Naive thymus-derived CD4-positive, alpha-beta T cell (primary cell): ENCODE measurements at places on chromosomes 7 and 10. TPM values are rescaled to one million over a fixed set of nuclear protein-coding genes. Genes with fewer than 3 reads are reported as not detected.

DNA sequence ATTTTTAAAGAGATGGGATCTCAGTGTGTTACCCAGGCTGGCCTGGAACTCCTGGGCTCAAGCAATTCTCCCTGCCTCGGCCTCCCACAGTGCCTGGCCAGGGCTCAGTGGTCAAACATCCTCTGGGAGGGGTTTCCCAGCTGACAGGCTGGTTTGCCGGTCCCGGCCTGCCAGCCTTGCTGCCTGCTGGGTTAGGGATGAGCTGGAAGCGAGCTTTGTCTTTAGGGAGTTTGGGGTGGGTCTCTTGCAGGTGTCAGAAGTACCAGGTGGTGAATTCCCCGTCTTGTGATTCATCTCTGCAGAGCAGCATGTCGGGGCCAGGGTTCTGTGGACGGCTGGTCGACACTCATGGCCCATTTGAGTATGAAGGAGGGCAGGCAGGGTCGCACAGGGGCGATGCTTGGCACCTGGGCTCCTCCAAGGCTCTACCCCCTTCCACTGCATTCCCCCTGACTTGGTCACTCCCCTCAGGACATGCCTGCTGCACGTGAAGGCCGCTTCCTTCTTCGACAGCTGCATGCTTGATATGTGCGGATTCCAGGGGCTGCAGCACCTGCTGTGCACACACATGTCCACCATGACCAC, 30.3 kb downstream of the ZAN start:
- no peak overlapping the region for H3K27ac ChIP-seq
- DNase-seq: no peak
- H3K4me3 ChIP-seq: no peak overlapping the region
- no peaks in the 10 kb centered on the region for H3K4me1 ChIP-seq

DNA sequence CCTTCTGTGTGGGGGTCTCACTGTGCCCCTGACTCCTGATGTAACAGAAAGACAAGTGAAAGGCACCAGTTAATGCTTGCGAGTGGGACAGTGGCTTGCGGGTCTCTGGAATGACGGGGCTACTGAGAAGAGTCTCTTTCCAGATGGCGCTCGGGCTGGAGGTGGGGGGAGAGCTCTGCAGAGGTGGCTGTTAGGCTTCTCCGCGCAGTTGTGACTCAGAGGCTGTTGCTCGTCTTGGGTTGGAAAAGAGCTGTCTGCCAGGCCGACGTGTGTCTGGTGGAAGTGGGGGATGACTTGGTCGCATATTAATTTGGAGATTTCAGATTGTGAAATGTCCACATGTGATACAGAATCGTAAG, 27.9 kb upstream of the SH2B2 start:
- no peaks in the 10 kb centered on the region for H3K4me1 ChIP-seq
- H3K27me3 ChIP-seq: no peaks in the 10 kb centered on the region
- H3K4me3 ChIP-seq: no peak overlapping the region
- no peak for DNase-seq
- H3K27ac ChIP-seq: no peak overlapping the region

DNA sequence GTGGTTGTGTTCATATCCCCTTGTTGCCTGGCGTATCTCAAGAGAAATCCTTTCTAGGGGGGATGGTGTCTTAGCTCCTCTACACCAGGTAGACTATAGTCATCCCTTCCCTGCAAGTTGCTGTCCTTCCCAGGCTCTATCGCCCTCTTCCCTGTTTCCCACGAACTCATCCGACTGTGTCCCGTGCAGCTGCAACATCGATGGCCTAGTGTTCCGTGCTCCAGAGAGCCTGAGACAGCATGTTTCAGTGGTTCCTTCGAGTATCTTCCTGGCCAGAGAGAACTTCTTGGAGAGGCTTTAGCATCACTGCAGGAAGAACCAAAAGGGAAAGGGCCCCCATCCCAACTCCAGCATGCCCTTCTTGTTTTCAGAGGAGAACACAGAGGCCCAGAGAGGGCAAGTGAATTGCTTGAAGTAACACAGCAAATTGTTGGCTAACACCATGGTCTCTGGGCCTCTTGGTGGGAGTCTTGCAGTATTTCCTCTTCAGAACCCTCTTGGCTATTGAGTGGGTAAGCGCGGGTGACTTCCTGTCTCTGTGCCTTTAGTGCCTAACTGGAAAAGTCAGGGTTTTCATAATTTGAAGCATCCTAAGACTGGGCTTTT, 162.9 kb downstream of the RGS10 start:
- no peaks in the 10 kb centered on the region for H3K27me3 ChIP-seq
- H3K4me1 ChIP-seq: peaks cover 19% of the 10 kb centered on the region
- no peak overlapping the region for H3K27ac ChIP-seq
- no peak overlapping the region for H3K4me3 ChIP-seq
- no peak for DNase-seq

- H3K36me3 ChIP-seq: no peaks in the 10 kb centered on the region
- peaks cover 6% of the 10 kb centered on the region for H3K4me1 ChIP-seq
- peak overlapping the region; percentile 58 for H3K27ac ChIP-seq
- DNase-seq: peak; percentile 25
These were observed 876 bp downstream of the GNAI1 start for GRCh38 chr7:80135309-80136104.

- H3K27ac ChIP-seq: no peak overlapping the region
- no peak overlapping the region for H3K4me3 ChIP-seq
- no peaks in the 10 kb centered on the region for H3K36me3 ChIP-seq
- H3K4me1 ChIP-seq: no peaks in the 10 kb centered on the region
These were observed 4.3 kb upstream of the PTPRN2 start for GRCh38 chr7:158591944-158592343.

DNA sequence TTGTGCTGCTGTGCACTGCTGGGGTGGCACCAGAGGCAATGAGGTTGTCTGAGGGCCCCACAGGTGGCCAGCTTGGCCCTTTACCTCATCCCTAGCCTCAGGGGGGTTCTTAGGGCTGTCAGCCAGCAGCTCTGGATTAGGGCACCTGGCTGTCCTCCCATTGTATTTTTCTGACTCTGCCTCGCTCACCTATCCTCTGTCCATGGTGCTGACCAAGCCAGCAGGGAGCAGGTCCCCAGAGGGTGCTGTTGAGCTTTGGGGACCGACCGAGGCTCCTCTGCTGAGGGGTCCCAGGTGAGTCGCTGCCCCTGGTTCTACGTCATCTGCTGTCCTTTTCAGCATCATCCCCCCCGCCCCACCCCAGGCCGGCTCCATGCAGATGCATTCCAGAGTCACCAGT, 32.1 kb upstream of the ZNF735 start:
- no peak for DNase-seq
- H3K27ac ChIP-seq: no peak overlapping the region
- no peaks in the 10 kb centered on the region for H3K4me1 ChIP-seq
- H3K4me3 ChIP-seq: no peak overlapping the region

DNA sequence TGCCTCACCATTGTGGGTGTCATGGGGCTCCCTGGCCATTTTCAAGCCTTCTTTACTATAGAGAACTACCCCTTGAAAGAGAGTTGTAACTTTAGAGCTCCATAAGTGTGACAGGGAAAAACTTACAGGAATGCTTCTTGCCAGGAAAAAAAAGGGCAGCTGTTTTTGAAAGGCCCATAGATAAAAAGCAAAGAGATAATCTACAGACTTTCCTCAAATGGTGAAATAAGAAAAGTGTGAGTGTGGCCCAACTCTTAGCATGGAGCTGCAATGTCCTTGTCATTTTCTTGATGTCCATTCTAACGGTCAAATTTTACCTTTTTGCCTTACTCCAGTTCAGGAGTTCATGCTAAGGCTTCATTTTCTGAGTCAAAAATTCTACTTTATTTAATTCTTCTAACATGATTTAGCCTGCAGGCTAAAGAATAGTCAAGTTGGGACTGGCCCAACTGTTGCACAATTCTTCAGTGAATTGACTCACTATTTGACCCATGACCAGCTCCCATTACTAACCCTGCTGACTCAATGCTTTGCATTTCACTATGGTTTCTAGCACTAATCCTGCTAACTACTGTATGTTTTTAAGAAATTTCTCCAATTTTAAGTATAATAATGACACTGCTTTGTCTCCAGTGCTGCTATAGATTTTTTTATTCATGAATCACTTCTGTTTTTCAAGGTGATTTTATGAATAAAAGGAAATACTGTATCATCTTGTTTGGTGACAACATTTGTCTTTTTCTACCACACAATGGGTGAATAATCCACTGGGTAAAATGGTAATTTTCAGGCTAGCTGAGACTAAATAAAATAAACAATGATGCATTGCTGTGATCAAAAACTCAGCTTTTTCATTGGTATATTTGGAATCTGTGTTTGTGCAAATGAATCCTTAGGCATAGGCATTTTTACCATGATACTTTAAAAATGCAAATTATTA, 41.4 kb upstream of the SGCE start:
- no peak overlapping the region for H3K4me3 ChIP-seq
- H3K27ac ChIP-seq: no peak overlapping the region
- H3K4me1 ChIP-seq: no peaks in the 10 kb centered on the region
- DNase-seq: no peak
- H3K36me3 ChIP-seq: no peaks in the 10 kb centered on the region

DNA sequence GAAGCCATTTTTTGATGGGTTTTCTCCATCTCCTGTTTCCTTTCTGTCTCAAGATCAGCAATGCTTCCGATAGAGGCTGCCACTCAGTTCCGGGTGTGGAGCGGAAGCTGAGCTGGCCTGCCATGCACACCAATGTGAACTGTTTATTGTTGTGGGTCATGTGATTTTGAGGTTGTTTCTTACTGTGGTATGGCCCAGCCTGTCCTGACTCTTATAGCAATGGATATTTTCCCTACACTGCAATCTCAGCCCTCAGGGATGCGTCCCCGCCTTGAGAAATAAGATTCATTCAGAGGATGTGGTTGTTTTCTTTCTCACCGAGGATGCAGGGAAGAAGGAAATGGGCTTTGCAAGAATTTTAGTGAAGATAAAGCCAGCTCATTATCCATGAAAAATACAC, 134.7 kb downstream of the PFKFB3 start:
- H3K4me1 ChIP-seq: no peaks in the 10 kb centered on the region
- H3K27me3 ChIP-seq: no peaks in the 10 kb centered on the region
- no peaks in the 10 kb centered on the region for H3K36me3 ChIP-seq
- no peak for DNase-seq
- no peak overlapping the region for H3K4me3 ChIP-seq

GRCh38 chr10:24444337-24444736, 235.4 kb downstream of the KIAA1217 start:
- no peaks in the 10 kb centered on the region for H3K4me1 ChIP-seq
- no peaks in the 10 kb centered on the region for H3K27me3 ChIP-seq
- no peak overlapping the region for H3K27ac ChIP-seq
- no peak for DNase-seq

GRCh38 chr7:16993543-16993942, 111.8 kb upstream of the AGR3 start:
- DNase-seq: no peak
- H3K27me3 ChIP-seq: no peaks in the 10 kb centered on the region
- H3K4me3 ChIP-seq: no peak overlapping the region

GRCh38 chr7:114531326-114531725, 116.7 kb downstream of the FOXP2 start:
- no peak for DNase-seq
- H3K27ac ChIP-seq: no peak overlapping the region
- H3K4me1 ChIP-seq: no peaks in the 10 kb centered on the region
- H3K4me3 ChIP-seq: no peak overlapping the region
- H3K36me3 ChIP-seq: no peaks in the 10 kb centered on the region

DNA sequence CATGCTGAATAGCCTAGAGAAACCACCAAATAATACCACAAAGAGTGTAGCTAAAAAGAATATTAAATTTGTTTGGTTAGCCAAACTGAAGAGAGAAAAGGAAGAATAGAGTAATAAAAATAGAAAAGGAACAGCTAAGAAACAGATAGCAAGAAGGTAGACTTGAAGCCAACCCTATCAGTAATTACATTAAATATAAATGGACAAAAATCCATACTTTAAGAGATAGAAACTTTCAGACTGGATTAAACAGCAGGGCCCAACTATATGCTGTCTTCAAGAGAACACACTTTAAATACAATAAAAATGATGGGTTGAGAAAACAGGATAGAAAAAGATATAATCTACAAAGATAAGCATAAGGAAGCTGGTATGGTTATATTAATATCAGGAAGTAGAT, 31.2 kb downstream of the IL2RA start:
- DNase-seq: no peak
- H3K36me3 ChIP-seq: no peaks in the 10 kb centered on the region
- H3K4me3 ChIP-seq: no peak overlapping the region

- no peaks in the 10 kb centered on the region for H3K4me1 ChIP-seq
- DNase-seq: no peak
- no peak overlapping the region for H3K27ac ChIP-seq
- H3K27me3 ChIP-seq: no peaks in the 10 kb centered on the region
- no peak overlapping the region for H3K4me3 ChIP-seq
These were observed 109.9 kb downstream of the AHR start for GRCh38 chr7:17408245-17408903.

GRCh38 chr10:99756159-99756558, 24.1 kb downstream of the CUTC start:
- H3K27me3 ChIP-seq: no peaks in the 10 kb centered on the region
- DNase-seq: no peak
- no peak overlapping the region for H3K27ac ChIP-seq
- peaks cover 81% of the 10 kb centered on the region for H3K36me3 ChIP-seq
- no peak overlapping the region for H3K4me3 ChIP-seq
- H3K4me1 ChIP-seq: no peaks in the 10 kb centered on the region

DNA sequence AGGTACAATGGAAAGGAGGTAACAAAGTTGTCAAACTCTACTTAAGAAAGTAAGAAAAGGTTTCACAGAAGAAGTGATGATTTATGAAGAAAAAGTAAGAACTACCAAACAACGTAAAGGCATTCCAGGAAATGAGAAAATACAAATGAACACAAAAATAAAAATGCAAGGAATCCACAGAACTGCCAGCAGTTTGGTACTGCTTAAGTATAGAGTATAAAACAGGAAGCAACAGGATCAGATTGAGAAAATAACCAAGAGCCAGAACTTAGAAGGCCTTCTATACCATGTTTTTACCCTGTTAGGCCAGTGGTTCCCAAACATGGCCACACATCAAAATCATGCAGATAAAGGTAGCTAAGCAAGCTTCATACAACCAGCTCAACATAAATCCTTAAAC, 9.2 kb downstream of the NDUFA5 start:
- DNase-seq: no peak
- peaks cover 18% of the 10 kb centered on the region for H3K36me3 ChIP-seq
- no peak overlapping the region for H3K4me3 ChIP-seq
- H3K27ac ChIP-seq: no peak overlapping the region
- no peaks in the 10 kb centered on the region for H3K4me1 ChIP-seq

DNA sequence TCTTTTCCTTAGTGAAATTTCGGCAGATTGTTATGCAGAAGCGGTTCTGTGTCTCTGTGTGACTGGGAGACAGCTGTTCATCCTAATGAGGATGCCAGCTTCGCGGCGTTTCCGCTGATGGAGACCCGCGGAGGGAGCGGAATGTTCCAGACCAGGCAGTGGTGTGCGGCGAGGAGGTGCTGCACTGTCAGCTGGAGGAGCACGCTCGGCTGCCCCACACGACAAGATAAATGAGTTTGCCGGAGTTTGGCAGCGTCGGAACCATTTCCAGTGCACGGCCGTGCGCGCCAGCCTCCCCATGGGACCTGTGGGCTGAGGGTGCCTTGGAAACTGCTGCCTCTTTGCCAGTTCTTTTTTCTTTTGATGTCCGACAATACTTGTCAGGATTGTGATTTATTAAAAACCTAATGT, 64.6 kb downstream of the WDR37 start:
- no peaks in the 10 kb centered on the region for H3K4me1 ChIP-seq
- H3K27ac ChIP-seq: no peak overlapping the region
- H3K27me3 ChIP-seq: no peaks in the 10 kb centered on the region
- H3K36me3 ChIP-seq: peaks cover 16% of the 10 kb centered on the region
- DNase-seq: no peak
- H3K4me3 ChIP-seq: no peak overlapping the region

GRCh38 chr7:111919631-111920179, 286.5 kb downstream of the DOCK4 start:
- no peaks in the 10 kb centered on the region for H3K36me3 ChIP-seq
- H3K27ac ChIP-seq: no peak overlapping the region
- no peak overlapping the region for H3K4me3 ChIP-seq
- H3K27me3 ChIP-seq: no peaks in the 10 kb centered on the region
- DNase-seq: no peak

Gene OR6B1
- total RNA-seq: not detected

Gene WDR91
- total RNA-seq: 39.5 TPM

Gene TDRD1
- total RNA-seq: not detected
